ENCODE measurements at places on chromosomes 3 and 15. TPM values are rescaled to one million over a fixed set of nuclear protein-coding genes. Genes with fewer than 3 reads are reported as not detected.

COX5A gene
- 188 TPM for total RNA-seq

BMF gene
- total RNA-seq, result 0.78 TPM

ZNF620 gene
- 2.0 TPM for total RNA-seq

ERC2 gene
- total RNA-seq, result 0.56 TPM

RAB6B gene
- total RNA-seq, result 0.35 TPM

NMD3 gene
- total RNA-seq, result 38.8 TPM

HCLS1 gene
- 1.6 TPM for total RNA-seq

LTF gene
- total RNA-seq, result not detected

NOX5 gene
- total RNA-seq, result not detected

LRRIQ4 gene
- total RNA-seq, result not detected

KIF7 gene
- 1.9 TPM for total RNA-seq

KCNMB3 gene
- 0.35 TPM for total RNA-seq

SH2D7 gene
- not detected for total RNA-seq

PLEKHO2 gene
- 3.3 TPM for total RNA-seq

LOXL1 gene
- 12.1 TPM for total RNA-seq

FANCD2OS gene
- total RNA-seq, result 2.3 TPM

SAMMSON gene
- not detected for total RNA-seq

NR2F2 gene
- total RNA-seq, result 9.0 TPM

SCN11A gene
- total RNA-seq, result not detected

Data from airway epithelial cell (primary cell).